ENCODE measurements at places on chromosomes 3 and 15.

GRCh38 chr15:52028431-52029093, 9.5 kb downstream of the MAPK6 start:
- DNase-seq = no peak

DNA sequence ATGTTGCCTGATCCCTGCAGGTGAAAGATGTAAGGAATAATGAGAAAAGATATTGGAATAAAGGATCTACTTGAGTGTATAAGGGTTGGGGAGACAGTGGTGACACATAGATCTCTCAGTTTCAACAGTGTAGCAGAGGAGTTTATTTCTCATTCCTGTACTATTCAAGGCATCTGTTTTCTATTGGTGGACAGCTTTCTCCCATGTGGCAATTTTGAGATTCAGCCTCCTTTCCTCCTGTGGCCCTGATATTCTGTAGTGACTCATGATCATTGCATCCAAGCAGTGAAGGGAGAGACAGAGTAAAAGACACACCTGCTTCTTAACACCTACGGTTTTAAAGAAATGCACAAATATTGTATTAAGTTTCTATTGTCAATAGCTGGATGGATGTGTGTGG, 327.6 kb downstream of the GRM7 start:
- DNase-seq = no peak

GRCh38 chr3:166367947-166368533, 530.8 kb upstream of the BCHE start:
- DNase-seq = no peak

- no peak for DNase-seq
These were observed 352.0 kb upstream of the ADAMTS9 start for GRCh38 chr3:65039754-65040210.

DNA sequence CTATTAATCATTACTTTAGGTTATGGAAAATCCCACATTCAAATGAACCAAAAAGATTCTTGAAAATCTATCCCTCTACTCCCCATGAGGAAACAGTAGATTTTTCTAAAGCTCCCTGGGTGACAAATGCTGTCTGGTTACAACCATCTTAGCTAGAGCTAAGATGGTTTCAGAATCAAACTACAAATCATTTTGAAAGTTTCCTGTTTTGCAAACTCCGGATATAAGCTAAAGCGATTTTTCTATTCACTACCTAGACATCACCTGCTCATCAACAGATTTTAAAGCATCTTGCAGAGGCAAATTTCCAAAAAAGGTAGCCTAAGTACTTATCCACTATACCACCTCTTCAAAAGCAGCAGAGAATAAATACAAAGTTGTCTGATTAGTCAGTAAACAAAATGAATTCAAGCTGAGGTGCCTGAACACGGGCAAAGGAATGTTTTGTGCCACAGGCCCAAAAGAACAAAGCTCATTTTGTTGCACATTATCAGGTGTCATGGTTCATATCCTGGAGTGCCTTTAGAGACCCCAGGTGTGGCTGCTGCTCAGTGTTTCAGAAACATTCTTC, 204.9 kb downstream of the TNIK start:
- no peak for DNase-seq

DNA sequence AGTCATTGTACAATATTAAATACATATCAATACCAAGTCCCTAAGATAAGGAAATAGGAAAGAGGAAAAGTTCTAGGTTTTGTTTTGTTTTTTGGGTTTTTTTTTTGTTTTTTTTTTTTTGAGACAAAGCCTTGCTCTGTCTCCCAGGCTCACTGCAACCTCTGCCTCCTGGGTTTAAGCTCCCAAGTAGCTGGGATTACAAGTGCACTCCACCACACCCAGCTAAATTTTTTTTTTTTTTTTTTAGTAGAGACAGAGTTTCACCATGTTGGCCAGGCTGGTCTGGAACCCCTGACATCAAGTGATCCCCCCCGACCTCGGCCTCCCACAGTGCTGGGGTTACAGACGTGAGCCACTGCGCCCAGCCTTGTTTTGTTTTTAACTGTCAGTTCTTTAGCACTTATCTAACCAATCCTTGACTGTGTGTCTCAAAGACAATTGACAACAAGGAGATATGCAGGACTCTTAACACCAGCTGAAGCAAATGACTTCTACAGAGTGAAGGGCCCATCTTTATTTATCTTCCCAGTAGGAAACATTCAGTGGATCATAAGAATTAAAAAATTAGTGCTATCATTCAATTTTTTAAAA, 100.0 kb upstream of the RAP2B start:
- no peak for DNase-seq

- no peak for DNase-seq
These were observed 1.4 kb upstream of the HERC1 start for GRCh38 chr15:63835211-63835568.

DNA sequence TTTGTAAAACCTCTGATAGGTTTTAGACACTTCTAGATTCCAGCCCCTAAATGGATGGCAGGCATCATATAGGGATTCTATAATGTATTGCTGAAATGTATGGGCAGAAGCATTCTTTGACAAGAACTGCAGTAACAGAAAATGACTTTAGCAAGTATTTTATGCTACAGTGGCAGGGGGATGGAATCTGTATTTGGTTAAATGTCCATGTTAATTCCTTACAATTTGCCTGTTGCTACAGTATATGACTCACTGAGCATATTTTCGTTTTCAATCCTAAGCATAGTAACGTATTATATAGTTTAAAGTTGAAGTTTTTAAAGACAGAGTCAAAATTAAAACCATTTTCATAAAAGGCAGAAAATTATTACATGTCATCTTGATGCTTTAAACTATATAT, 150.1 kb downstream of the MEX3B start:
- no peak for DNase-seq

DNA sequence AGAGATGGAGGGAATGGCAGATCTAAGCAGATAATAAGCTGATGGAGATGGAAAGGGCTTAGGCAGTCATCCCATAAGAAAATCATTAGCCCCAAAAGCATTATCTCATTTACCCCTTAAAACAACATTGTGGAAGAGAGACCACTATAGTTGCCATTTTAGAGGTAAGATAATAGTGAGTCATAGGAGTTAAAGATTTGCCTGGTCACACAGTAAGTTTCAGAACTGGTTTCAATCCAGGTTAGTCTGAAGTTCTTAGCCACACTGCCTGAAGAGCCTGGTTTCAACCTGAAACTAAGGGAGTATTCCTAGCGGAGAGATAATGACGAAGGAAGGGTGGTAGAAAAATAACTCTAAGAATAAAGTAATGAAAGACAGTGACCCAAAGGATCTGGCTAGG, 13.0 kb upstream of the UBR1 start:
- no peak for DNase-seq

- DNase-seq = no peak
These were observed 95.9 kb downstream of the LIPC start for GRCh38 chr15:58527573-58528187.

- no peak for DNase-seq
These were observed 64.7 kb downstream of the STARD9 start for GRCh38 chr15:42640109-42640508.

- no peak for DNase-seq
These were observed 35.8 kb downstream of the ARNT2 start for GRCh38 chr15:80440024-80440423.

DNA sequence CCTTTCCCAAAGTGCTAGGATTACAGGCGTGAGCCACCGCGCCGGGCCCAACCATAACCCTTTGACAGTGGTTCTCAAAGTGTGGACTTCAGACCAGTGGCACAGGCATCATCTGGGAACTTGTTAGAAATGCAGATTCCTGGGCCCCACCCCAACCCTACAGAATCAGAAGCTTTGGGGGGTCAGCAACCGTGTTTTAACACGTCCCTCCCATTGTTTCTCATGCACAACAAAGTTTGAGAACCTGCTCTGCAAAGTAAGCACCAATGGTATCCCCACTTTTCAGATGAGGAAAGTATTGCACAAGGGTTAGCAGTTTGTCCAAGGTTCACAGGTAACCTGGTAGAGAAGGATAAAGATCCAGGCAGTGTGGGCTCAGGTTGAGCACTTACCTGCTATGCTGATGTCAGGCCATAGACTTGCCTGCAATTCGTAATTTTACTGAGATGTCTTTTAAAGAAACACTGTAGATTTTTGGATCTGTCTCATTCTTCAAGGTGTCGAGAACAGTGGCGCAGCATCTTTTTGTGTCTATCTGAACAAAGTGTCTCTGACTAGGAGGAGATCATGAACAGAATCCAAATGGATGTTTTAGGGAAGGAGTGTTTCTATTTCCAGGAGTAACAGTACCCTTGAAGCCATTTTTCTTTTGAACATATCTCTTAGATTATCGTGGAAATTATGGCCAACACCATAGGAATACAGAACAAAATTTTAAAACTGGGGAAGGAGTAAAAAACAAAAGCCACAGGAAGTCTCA, 2.5 kb downstream of the GXYLT2 start:
- no peak for DNase-seq

DNA sequence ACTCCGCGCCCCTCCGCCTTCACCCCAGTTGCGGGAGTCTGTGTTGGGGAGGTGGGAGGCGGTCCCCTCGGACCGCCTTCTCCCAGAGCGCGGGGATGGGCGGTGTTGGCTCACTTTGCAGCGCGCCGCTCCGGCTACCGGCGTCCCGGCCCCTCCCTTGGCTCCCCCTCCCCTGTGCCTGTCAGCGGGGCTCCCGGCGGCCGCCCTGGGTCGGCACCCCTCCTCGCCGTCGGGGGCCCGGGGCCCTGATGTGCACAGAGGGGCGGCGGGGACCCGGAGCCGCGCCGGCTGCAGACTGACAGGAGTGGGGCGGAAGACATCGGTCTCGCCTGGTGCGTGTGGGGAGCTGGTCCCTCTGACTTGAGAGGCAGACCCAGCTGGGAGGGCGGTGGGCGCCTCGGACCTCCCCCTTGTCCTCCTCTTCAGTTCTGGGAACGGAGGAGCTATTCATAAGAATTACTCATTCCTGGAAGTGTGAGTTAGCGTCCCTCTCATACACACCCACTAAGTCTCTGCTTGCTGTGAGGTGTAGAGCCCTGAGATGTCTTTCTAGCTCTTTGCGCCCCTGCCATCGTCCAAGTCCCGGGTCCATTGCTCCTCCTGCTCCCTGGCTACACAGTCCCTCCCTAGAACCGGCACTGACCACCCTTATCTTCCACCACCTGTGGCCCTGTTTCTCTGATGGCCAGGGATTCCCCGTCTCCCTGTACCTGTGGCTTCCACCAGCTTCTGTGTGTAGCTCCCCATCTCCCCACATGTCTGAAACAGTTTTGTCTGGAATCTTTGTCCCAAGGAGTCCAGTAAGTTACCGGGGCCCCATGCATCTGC, 42.3 kb upstream of the ROPN1 start:
- DNase-seq = no peak

GRCh38 chr15:89631902-89632264, 23.4 kb downstream of the KIF7 start:
- DNase-seq = no peak

DNA sequence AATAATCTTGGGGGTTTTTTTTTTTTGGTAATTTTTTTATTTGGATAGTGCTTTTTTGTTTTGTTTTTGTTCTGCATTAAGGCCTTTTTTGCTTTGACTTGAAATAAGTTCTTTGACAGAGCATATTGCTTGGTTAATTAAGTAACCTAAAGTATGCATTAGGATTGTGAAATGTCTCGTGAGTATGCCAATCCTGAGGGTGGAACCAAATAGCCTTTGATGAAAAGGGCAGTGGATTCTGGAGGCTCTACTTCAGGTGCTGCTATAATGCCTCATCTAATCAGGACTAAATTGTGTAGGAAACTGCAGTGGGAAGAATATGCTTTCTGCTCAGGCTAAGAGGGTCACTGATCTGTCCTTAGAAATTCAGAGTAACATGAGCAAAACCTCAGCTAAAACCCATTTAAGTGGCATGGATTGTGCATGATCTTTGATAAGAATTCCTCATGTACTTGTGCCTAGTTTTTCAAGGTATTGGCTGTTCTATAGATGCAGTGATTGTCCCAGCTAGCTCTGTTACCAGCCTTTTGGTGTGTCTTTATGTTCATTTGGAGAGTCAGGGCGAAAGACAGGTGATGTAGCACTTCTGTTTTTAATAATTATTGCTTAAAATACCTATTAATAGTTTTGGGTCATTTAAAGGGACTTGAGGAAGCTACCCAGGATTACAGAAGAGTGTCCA, 15.4 kb downstream of the CDV3 start:
- DNase-seq = no peak

GRCh38 chr15:68256675-68257450, 20.7 kb upstream of the FEM1B start:
- DNase-seq = peak; percentile 23

GRCh38 chr3:160163229-160163878, 61.9 kb upstream of the C3orf80 start:
- DNase-seq = no peak

GRCh38 chr15:65931221-65931620, 61.9 kb downstream of the RAB11A start:
- no peak for DNase-seq

- no peak for DNase-seq
These were observed 27.3 kb downstream of the ZNF710 start for GRCh38 chr15:90028376-90028944.

- DNase-seq = no peak
These were observed 24.3 kb downstream of the SIAH2 start for GRCh38 chr3:150738688-150739087.

GRCh38 chr15:97224191-97224641, 736.3 kb upstream of the ARRDC4 start:
- DNase-seq = no peak

GRCh38 chr15:39580485-39581241, at the start of gene THBS1:
TSS of gene THBS1 (plus strand) at chr15:39581079. CDS start at chr15:39581858, 779 bp downstream.
- DNase-seq = peak; percentile 35

- no peak for DNase-seq
These were observed 9.9 kb downstream of the TLE3 start for GRCh38 chr15:70087708-70088352.

- no peak for DNase-seq
These were observed 476.8 kb downstream of the AGBL1 start for GRCh38 chr15:86556396-86557017.

DNA sequence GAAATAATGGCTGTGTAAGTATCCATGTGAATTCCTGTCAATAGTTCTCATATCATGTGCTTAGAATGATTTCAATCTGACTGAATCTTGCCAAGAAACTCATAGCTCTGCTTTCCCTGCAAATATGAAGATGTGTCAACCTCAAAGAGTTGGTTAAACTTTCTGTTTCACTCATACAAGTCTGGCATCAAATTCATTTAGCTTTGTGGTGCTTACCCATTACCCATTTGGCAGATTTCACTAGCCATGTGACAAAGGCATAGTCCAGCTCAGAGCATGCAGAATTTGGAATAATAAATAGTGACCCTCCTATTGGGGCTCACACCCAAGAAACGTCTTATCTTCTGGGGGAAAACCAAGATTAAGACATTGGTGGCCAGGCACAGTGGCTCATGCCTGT, 256.6 kb upstream of the TPRG1 start:
- DNase-seq = no peak

- no peak for DNase-seq
These were observed 143.1 kb upstream of the TBL1XR1 start for GRCh38 chr3:177340243-177340830.
